ENCODE measurements at places on chromosomes 1 and 21.

GRCh38 chr21:33058957-33059356 is 11.0 kb upstream of the OLIG1 start:
- DNase-seq: no peak

DNA sequence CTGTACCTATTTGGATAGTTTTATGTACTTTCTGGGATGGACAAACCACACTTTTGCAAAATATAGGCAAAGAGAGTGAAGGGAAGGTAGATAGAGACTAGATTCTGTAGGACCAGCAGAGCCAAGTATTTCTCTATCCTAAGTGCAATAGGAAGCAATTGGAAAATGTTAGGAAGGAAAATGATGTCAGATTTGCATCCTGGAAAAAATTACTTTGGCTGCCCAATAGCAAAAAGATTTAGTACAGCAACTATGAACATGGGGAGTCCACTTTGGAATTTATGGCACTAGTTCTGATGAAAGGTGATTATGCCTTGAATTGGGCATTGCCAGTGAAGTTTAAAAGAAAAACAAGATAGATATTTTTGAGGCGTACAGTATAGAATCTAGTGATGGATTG is 50.7 kb upstream of the CACYBP start:
- DNase-seq: no peak

DNA sequence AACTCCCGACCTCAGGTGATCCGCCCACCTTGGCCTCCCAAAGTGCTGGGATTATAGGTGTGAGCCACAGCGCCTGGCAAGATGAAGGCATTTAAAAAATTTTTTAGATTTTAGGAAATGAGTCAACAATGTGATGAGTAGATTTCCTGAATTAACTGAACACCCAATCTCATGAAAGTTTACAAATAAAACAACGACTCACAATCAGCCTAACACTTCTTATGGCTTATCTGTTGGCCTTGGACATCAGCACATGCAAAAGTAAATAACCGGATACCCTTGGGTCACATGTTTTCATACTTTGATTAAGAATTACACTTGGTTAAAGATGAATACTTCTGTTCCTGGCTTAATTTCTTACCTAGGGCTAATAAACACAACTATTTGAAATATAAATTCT is 3.0 kb downstream of the GNG12 start:
- no peak for DNase-seq

DNA sequence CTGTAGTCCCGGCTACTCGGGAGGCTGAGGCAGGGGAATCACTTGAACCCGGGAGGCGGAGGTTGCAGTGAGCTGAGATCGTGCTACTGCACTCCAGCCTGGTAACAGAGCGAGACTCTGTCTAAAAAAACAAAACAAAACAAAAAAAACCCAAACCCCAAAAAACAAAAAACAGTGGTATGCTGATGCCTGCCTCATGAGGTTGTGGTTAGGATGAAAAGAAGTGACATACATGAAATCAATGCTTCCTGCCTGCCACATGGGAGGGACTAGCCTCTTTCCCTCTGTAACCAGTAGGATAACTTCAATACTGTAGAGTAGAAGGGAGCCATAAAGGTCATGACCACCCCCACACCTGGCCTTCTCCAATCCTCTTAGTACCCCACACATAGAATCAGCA is 55.2 kb downstream of the TENT5C start:
- no peak for DNase-seq

- DNase-seq: no peak
Measured at GRCh38 chr1:161739865-161740566, 9.6 kb upstream of the DUSP12 start.

DNA sequence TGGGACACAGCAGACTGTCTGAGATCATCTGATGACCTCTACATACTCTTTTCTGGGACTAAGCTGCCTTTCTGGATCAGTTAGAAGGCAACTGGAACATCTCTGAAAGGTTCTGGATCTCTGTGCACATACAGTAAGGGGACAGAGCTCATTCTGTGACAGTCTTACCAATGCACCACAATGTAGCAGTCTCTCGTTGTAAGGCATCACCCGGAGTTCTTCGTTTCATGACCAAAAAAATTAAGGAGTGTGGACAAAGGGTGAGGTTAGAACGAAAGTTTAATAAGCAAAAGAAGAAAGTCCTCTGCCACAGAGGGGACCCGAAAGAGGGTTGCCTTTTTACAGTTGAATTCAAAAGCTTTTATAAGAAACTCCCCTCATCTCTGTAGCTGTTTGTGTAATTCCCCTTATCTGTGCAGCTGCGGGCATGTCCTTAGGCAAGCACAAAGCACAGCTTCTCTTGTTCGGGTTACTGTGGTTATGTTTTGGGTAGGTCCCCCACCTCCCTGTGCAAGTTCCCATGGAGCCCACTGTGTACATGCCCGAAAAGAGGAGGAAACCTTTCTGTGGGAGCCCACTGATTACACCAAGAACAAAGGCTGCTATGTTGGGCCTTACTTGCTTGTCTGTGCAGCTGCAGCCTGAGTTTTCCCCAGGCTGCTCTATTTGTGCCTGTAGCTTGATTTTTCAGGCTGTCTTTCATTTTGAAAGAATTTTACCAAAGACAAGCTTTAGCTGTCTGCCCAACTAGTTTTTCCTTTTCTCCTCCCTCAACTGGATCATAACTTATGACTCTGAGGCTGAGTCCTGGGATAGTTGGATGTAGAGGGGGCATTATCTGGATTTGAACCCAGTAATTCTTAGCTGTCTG is 53.1 kb upstream of the CACNA1E start:
- no peak for DNase-seq

DNA sequence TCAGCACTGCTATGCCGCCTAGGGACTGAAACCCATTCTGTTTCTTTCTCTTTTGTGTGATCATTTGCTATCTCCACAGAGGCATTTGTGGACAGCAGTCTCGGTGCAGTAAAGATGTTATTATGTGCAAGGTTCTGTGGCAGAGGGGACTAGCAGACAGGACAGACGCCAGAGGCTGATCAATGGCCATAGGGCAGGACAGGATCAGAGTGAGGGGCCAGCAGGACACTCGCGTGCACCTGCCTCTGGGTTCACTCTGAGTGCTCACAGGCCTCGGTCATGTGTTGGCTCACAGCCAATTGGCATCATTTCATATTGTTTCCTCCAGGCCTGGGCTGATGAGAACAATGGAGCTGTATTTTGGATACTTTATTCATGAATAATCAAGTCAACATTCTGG is 212.6 kb downstream of the TGFB2 start:
- DNase-seq: no peak

GRCh38 chr1:17615959-17616358 is 76.5 kb downstream of the ARHGEF10L start:
- no peak for DNase-seq

GRCh38 chr21:43734928-43735229 is 15.9 kb downstream of the PDXK start:
- no peak for DNase-seq

DNA sequence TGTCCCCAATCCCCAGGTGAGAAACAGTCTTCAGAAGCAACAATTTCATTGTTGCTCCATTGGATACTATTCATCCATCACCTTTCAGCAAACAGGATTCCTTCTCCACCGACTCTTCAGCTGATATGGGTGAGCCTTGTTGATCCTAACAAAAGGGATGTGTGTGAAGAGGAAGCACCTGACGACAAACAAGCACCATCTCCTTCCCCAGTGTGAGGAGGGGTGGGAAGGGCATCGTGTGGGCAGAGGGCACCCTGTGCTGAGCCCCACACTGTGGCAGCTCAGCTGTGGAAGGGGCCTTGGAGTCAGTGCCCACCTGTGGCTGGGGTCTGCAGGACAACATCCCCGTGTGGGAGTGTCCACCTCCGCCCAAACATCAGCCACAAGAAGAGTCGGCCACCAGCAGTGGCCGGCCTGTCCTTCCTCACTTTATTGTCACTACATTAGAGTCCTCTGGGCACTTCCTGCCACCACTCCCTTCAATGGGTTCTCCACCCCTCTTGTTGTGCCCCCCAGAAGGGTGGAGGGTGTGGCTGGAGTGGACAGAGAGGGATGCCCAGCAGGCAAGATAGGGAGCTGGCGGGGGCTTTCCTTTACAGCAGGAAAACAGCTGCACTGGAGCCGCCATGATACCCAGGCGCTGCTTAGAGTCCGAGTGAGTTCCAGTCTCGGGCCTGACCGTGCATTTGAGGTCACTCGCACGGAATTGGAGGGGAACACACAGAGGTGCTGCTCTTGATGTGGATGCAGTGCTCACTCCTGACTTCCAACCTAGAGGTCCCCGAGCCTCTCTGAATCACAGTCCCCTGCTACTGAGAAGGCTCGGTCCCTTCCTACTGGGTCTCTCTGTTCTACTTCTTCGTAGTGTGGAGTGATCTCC is 40.9 kb downstream of the VPS26C start:
- DNase-seq: no peak

DNA sequence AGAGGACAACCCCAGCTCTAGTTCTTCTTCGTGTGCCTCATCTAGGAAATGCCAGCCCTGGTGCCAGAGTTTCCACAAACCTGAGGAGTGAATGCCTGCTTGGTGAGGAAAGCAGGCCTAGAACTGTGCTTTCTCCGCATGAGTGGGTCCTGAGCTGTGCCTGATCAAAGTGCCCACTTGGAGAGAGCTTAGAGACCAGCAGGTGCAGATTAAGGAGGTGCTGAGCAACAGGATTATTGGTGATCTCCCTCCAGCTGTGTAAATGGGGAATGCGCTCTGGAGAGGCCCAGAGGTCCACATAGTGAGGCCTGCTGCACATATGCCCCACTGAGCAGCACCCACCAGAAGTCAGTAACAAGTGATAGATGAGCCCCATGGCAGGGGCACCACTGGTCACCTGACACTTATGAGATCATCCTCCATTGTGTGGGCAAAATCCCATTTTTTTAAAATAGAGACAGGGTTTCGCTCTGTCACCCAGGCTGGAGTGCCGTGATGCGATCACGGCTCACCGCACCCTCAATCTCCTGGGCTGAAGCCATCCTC is 127.2 kb upstream of the ZC3H12A start:
- DNase-seq: no peak

GRCh38 chr1:188154196-188154595 is 1325.4 kb downstream of the PLA2G4A start:
- DNase-seq: no peak

GRCh38 chr1:244974106-244974505 is 109.8 kb upstream of the HNRNPU start:
- DNase-seq: no peak

GRCh38 chr1:175116210-175116798 is 48.7 kb downstream of the TNN start:
- DNase-seq: no peak

- DNase-seq: no peak
Measured at GRCh38 chr1:242162140-242162539, 163.2 kb upstream of the MAP1LC3C start.

DNA sequence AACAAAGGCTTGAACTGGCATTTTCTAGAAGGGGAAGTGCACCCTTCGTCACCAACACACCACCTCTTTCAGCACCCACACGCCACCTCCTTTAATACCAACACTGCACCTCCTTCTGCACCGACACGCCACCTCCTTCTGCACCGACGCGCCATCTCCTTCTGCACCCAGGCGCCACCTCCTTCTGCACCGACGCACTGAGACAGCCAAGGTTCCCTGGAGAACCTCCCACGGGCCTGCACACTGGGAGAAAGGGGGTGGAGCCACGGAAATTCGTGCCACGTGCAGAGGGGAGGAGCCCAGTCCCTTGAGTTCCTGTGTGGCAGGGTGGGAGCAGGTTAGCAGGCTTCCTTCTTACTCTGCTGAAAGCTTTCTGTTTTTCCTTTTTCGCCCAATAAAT is 327.9 kb upstream of the C1orf174 start:
- no peak for DNase-seq

- DNase-seq: no peak
Measured at GRCh38 chr1:151990856-151991198, 2.8 kb downstream of the S100A10 start.

DNA sequence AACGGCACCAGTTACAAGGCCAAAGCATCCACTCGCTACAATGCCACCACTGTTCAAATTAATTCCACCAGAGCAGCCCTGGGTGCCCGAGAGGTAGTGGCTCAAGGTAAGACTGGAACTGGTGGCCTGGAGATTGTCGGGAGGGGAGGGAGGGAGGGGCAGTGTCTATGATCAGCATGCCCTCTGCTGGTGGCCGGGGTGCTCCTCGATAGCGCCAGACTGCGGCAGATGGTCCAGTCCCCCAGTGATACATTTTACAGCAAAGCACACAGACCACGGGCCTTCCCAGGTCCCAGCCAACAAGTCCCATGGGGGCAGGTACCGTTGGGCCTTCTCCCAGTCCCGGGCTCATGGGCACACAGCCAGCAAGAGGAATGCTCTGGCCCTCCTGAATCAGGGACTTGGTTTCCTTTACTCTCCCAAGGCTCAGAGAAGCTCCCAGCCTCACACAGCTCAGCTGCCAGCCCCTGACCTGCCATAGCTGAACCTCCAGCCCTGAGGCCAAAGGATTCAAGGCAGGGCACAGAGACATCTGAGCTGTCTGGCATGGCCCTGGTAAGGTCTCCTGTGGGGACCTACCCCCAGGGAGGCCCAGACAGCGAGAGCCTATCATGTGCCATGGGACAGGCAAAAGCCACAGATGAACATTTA is 15.3 kb downstream of the ACOT7 start:
- no peak for DNase-seq

DNA sequence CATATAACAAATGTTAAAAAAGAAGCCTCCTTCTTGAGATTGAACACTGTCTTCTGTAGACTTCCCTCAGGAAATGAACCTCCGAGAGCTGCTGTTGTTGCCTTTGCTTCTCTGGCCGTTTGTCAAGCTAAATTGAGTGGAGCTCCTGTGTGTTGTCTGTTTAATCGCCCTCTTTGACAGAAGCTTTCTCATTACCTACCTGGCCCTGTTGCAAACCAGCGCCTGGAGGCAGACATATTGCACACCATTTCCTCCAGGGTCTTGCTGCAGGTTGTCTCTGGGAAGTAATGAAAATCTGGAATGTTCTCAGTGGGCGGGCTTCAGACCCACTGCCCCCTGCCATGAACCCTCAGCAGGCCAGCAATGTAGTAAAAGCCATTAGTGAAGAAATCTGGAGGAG is 83.3 kb downstream of the GABPA start:
- no peak for DNase-seq

- DNase-seq: no peak
Measured at GRCh38 chr1:159830722-159831121, 4.0 kb downstream of the SLAMF8 start.
